NCI-H1930 (cell line): ENCODE measurements at places on chromosomes 2 and 18.

DNA sequence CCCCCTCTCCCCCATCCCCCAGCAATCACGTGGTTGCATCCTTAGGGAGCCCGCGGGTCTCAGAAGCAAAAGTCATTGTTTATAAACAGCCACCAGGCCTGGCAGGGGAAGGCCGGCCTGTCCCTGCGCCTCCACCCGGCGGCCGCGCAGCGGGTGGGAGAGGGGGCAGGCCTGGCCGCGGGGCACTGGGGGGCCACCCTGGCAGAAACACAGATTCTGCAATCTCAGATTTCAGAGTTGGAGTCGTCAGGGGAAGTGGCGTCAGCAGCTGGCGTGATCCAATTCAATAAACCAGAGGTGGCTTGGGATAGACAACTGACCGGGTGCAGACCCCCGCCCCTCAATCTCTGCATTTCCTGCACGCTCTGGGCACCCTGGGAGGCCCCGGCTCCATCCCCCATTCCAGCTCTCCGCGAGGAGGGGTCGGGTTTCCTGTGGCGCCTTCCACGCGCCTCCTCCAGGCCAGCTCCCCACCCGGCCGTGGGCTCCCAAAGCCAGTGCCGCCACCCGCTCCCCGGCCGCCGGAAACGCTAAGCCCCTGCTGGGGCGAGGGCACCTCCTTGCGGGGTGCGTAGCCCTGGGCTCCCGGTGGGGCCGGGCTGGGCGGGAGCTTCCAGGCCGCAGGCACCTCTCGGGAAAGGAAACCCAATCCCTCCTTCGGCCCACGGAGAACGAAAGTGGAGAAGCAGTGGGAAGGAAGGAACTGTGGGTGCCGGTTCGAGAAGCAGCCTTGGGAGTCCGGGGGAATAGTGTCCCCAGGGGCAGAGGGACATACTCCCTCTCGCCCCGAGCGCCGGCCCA is 1.1 kb downstream of the BIN1 start:
- DNase-seq: no peak

- no peak for DNase-seq
These were observed 968 bp upstream of the RALBP1 start for GRCh38 chr18:9474108-9474982.

- DNase-seq: no peak
These were observed 26.4 kb downstream of the ASXL2 start for GRCh38 chr2:25851740-25852503.

- DNase-seq: no peak
These were observed 21.0 kb downstream of the SNORC start for GRCh38 chr2:232890896-232891601.

GRCh38 chr2:38444247-38444646 is 67.2 kb upstream of the ATL2 start:
- no peak for DNase-seq

GRCh38 chr2:156309167-156309566 is 23.4 kb downstream of the NR4A2 start:
- no peak for DNase-seq

GRCh38 chr2:36578343-36579296 is 19.3 kb downstream of the FEZ2 start:
- no peak for DNase-seq

GRCh38 chr2:94873362-94874276 is 2.4 kb downstream of the TEKT4 start:
- DNase-seq: no peak
